ENCODE measurements at places on chromosomes 1 and 21. TPM values are rescaled to one million over a fixed set of nuclear protein-coding genes. Genes with fewer than 3 reads are reported as not detected.

Gene BNIPL
- 0.20 TPM for total RNA-seq

Gene VSIG8
- not detected for total RNA-seq

Gene RRP1B
- total RNA-seq = 14.6 TPM

Gene OR2L3
- total RNA-seq = not detected

Gene TGFB2
- total RNA-seq = 122 TPM

Gene CRYAA
- total RNA-seq = not detected

Gene TMEM200B
- total RNA-seq = 0.20 TPM

Gene SMPDL3B
- total RNA-seq = 0.60 TPM

Gene DEGS1
- 70.0 TPM for total RNA-seq

Gene AIDA
- total RNA-seq = 28.3 TPM

DNA sequence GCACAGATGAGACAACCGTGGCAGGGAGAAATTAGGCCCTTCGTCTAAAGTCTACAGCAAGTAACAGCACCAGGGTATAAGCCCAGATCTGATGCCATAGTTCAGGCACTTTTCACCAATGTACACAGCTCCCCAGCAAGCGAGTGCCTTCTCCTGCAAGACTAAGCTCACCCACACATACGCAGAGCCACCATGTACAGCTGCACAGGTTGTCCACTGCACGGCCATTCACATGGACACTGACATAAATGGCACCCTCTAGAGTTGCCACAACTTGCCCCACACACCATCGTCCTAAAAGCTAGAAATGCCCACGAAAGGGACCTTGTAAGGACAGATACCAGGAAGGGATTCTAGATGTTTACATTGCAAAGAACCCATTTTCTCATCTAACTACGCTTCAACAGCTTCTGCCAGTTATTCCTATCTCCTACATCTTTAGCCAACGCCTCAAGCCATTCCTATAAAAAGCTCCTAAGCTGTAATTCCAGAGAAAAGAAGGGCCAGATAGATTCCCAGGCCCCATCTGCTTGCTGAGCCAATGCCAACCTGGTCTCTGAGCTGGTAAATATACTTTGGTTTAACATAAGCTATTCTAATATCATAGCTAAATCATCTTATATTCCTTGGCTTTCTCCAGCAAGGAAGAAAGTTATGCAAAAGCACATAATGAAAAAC is 174.0 kb upstream of the KAZN start:
- DNase-seq = no peak

- peak; percentile 58 for DNase-seq
These were observed 191.1 kb downstream of the PTPRC start for GRCh38 chr1:198829944-198830343.

GRCh38 chr1:46533179-46533864 is 18.1 kb downstream of the KNCN start:
- peak; percentile 52 for DNase-seq

DNA sequence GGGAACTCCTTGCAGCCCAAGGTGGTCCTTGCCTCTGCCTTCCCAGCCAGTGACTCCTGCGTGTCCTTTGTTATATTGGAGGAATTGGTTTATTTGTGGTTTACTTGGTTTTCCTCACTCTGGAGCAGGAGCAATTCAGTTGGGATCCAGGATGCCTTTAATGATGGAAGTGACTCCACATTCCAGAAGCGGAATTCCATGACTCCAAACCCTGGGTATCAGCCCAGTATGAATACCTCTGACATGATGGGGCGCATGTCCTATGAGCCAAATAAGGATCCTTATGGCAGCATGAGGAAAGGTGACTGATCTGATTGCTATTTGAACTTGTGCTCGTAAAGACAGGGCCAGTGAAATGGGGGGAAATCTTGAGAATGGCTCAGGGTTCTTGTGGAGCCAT is 15.1 kb upstream of the PIGV start:
- DNase-seq = peak; percentile 84

DNA sequence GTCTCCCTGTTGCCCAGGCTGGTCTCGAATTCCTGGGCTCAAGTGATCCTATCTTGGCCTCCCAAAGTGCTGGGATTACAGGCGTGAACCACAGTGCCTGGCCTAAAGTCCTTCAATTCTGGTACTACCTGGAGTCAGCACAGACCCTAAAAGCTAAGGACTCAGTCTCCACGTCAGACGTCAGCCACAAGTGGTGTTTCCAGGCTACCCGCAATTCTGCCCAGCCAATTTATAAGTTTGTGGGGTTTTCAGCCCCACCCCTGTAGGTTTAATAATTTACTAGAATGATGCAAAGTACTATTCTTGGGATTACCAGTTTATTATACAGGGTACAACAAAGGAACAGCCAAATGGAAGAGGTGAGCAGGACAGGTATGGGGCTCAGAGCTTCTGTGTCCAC is 10.6 kb upstream of the DIP2A start:
- DNase-seq = no peak

DNA sequence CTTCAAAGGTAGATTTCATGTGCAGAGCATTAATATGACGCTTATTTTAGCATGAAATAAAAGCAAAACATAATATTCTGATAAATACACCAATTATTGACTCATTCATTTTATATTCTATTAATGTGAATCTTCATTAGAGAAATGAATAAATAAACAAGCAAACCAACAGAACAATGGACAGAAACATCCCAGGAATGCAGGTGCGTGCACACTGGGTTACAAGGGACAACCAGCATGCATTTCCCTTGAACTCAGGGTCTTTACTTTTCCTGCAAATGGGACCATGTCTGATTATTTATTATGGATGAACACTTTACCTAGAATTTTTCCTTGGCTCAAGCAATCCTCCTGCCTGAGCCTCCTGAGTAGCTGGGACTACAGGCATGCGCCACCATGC is 13.5 kb downstream of the LRRC53 start:
- no peak for DNase-seq

GRCh38 chr1:170290276-170290675 is 144.5 kb downstream of the NTMT2 start:
- no peak for DNase-seq

DNA sequence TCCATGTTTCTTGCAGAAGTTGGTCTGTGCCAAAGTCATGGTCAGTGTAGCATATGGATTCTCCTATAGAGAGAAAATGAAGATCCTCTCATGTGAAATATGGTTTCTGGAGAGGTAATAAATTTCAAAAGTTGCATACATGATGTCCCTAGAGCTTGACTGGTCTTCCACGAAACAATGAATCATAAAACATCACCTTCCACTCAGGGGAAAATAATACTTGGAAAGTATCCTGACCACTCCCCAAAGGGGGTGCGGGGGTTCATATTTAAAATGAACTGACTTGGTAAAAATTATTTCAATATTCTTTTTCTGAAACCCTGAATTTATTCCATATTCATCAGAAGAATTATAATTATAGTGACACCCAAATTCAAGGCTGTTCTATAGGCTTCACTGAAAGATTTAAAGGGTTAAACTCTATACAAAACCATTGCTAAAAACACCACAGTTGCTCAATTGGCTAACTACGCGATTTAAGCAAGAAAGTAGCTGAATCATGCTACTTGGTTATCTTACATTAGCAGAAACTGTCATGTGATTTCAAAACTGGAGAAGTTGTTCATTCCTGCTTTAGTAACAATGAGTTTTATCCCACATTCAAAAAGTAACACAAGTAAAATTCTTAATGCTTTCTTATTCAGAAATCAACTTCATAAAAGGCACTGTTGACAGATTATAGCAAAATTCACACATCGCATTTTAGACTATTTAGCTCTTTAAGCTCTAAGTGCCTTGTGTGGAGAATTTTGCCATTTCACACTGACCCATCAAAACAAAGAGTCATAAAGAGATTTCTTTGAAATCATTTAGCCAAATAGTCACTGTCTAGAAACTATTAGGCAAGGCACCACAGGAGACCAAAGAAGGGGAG is 5.3 kb downstream of the CREG1 start:
- DNase-seq = no peak

- no peak for DNase-seq
These were observed 1353.2 kb upstream of the ADGRL2 start for GRCh38 chr1:80447526-80447925.

DNA sequence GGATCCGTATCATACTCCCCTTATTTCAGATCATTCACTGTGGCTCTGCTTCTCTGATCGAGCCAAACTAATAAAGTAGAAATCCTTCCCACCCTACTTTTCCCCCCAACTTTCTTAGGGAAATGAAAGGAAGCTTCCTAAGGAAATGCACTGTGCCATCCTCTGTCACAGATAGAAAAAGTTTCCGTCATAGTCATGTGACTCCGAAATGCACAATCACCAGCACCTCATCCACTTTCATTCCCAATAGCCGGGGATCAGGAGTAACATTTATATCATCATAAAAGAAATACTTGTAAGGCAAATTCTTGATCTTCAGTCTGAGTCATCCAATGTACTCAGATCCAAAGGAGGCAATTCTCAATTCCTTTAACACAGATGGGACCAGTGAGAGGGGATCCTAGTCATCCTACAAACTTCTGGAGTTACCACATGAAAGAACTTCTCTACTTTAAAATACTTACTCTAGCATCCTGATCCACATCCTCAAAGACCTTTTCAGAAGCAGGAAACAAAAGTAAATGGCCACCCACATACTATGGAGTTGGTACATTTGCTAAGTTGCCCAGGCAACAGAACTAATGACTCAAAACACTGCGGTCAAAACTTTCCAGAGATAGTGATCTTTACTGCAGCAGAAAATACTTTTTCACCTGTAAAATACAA is 97.8 kb upstream of the ZC3H11B start:
- no peak for DNase-seq

DNA sequence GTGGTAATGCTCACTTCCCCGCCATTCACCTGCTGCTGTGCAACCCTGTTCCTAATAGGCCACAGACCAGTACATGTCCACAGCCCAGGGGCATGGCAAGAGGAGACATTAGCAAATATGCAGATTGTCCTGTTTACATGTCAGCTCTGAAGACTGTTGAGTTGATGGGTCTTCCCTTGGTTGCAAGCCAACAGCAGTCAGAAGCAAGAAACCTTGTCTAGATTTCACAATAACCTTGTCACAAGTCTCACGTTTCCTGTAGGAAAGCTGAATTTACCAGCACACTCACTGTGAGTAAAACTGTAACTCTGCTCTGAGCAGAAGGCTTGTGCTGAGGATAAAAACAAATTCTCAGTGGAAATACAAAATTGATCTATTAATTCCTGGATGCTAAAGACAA is 195.1 kb downstream of the HLX start:
- peak; percentile 37 for DNase-seq

DNA sequence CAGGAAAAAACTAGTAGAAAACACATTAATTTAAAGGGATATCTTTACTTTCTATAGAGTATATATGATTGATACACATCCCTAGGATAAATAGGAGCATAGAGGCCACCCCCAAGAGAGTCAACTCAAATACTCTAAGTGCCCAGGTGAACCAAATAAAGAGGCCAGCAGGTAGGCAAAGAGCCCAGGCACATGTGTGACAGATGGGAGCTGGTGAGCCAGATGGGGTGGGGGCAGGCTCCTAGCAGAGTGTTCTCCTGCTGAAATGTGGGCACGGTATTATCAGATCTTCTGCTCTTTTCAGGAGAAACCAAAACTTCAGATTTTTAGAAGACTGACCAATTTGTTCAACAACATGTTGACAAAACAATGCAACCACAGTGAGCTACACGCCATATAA is 333.4 kb upstream of the PKN2 start:
- no peak for DNase-seq

DNA sequence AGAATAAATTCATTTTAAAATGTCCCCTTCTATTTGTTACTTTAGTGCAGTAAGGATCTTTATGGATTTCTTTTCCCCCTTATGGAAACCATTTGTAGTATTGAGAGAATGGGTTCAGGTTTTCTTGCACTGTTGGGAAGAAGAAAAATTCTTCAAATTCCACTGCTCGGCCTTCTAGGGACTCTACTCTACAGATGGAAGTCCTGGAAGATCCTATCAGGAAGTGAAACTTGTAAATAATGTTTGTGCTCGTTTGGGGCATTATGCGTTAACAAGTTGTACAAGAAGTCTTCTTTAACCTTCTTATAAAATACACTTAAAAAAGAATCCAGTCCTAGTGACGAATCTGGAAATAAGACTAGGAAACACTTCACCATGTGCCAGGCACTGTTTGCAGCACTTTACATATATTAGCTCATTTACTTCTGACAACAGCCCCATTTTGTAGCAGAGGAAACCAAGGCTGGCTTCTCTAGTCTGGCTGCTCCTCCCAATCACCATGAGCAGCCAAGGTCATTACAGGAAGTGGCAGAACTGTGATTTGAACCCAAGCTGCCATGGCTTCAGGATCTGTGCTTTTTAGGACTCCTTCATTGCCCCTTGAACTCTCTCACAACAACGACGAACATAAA is 11.8 kb downstream of the LRRC8D start:
- DNase-seq = peak; percentile 25

DNA sequence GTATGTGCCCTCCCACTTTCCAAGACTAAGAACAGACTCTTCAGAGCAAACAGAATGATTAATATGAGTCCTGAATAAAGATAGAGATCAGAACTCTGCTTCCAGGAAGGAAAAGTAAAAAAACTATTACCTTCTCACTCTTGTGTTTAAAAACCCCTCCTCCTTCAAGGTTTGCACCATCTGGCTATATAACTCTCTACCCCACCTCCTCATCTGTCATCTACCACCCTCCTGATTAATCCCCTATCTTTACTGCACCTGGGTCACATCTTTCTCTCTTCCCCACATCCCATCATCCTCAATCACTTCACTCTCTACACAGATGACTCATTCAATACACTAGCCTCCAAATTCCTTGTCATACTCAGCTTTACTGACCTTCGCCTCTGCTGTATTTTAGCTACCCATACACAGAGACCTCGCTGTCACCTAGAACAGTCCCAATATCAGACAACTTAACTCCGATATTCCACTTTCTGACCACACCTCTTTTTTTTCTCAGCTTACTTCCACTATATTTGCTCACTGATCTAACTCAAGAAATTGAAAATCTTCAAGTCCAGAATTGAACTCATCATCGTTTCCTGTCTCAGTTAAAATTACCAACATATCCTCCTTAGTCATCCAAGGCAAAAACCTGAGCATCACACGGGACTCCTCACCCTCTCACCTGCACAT is 3.7 kb downstream of the SCMH1 start:
- DNase-seq = peak; percentile 39

- no peak for DNase-seq
These were observed 1080.8 kb downstream of the AMY1C start for GRCh38 chr1:104830534-104830933.

- DNase-seq = peak; percentile 36
These were observed 522 bp downstream of the LRP8 start for GRCh38 chr1:53327182-53327913.

GRCh38 chr1:185308126-185308525 is 8.9 kb downstream of the IVNS1ABP start:
- no peak for DNase-seq

DNA sequence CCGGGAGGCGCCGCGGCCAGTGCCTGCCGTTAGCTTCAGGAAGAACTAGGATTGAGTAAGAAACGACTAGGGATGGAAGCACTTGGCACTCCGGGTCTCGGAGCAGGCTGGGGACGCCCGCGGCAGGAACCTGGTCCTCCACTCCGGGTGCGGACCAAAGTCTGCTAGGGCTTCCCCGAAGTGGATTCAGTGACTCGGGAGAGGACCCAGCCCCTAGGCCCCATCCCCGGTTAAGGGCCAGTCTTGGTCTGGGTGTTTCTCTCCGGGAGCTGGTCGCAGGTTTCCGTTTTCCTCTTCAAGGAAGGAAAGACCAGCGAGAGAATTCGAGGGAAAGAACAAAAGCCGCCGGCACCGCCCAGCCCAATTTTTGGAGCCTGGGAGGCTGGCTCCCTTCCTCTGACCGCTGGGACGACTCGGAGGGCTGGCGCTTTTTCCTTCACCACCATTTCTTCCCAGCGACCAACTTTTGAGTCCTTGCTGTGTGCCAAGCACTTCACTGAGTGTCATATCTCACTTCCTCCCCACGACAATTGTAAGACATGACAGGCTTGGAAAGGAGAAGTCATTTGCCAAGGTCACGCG is 16.8 kb upstream of the STMN1 start:
- DNase-seq = peak; percentile 16
